T-helper 17 cell (primary cell): ENCODE measurements at places on chromosomes 7 and 10.
A peak's percentile ranks its signal among the peaks of the same experiment; 100 is the strongest.

DNA sequence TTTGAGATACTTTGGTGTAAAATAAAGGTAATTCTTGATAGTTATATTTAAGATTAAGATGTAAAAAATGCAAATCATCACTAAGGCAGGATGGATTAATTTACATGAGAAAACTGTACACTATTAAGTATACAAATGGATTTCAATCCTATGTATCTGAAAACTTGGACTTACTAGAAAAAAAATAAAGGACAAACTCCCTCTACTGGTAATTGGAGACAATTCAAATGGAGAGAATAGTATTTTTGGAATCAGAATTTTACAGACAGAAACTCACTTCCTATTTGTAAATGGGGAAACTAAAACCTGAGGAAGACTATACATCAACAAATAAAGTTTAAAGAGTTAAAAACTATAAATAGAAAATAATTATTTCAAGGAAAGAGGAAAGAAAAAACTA is 62.6 kb downstream of the CUL2 start:
- DNase-seq, result no peak

DNA sequence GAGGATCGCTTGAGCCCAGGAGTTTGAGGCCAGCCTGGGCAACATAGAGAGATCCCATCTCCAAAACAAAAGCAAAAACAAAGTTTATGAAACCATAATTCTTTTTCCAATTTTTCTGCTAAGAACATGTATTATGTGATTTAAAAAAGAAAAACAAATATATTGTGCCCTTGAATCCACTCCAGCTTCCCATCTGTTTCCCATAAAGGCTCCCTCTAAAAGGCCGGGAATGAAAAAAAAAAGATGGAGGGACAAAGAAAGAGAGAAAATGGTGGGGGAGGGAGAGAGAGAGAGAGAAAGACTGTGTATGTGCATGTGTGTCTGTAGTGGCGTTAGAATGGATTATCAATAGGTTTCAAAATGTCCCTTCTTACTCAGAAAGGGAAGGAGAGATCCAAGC is 20.5 kb upstream of the GSDME start:
- no peak for DNase-seq

- no peak for DNase-seq
Measured at GRCh38 chr7:150903606-150904005, 51.3 kb downstream of the AOC1 start.

DNA sequence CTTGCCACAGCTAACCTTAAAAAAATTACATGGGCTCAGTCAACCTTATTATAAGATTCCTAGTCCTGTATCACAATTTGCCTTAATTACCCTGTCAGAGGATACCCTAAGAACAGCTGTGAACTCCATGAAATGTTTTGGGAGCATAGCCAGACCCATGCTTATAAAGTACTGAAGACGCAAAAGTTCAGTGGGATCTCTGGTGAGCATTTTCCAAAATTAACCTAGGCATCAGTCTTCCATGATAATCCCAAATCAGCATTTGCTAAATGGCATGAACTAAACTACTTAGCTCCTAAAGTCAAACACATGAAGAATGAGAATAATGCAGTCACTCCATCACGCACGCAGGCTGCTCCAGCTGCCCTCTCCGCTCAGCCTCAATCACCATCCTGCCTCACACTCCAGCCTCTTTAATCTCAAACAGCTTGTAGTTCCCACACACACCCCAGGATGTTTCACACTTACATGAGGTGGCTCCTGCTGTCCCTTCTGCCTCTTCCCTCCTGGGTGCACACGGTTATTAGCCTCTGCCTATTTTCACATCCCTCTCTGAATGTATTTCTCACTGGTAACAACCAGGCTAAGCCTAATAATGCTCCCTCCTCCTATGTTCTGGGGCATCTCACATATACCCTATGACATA is 15.3 kb downstream of the IGF2BP3 start:
- DNase-seq, result no peak

DNA sequence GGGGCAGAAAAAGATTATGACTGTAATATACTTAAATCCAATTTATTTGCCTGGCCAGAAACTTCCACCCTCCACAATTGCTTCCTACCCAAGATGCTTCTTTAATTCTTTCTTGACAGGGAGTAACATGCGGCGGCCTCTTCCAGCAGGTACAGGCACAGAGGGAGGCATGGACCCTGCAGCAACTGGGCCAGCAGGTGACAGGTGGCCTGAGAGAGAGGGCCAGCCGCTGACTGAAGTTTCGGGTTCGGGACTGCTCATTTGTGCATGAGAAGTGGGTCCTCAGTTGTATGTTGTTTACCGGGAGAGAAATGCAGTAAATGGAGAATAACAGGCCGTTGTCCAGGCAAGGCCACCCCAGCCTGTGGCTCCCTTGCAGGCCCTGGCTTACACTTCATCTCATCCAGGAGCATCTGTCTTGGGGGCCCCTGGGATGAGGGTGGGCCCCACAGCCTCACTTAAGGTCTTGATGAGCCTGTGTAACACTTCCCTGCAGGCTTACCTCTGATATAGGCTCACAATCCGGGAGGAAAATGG is 72.5 kb downstream of the C10orf143 start:
- no peak for DNase-seq

DNA sequence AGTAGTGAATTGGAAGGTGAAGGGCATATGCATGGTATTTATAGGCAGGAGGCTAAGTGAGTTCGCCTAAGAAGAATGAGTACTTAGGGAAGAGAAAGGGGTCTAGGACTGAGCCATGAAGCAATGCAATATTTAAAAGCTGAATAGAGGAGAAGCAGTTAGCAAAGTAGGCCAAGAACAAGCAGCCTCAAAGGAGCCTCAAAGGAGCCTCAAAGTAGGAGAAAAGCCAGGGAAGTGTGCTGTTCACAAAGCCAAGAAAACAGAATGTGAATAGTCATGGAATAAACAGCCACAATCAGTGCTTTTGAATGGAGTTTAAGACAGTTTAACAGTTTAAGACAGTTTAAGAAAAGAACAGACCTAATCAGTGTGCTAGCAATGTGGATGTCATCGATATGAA is 762.0 kb downstream of the SORCS1 start:
- DNase-seq, result no peak

DNA sequence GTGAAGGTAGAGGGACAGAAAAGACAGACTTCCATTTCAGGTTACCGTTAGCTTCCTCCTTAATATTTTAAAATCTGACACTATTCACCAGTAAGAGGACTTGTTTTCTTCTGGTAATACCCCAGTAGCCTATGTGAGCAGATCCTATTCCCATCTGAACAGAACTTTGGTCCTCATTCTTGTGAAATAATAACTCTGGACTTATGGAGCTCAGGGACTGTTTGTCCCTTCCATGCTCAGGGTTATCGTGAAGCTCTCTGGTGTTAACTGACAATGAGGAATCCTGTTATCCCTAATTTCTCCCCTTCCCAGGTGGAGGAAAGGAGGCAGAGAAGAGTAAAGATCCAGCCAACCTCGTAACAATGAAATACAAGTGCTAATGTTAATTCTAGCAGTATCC is 47.0 kb upstream of the ANKRD1 start:
- DNase-seq, result no peak

DNA sequence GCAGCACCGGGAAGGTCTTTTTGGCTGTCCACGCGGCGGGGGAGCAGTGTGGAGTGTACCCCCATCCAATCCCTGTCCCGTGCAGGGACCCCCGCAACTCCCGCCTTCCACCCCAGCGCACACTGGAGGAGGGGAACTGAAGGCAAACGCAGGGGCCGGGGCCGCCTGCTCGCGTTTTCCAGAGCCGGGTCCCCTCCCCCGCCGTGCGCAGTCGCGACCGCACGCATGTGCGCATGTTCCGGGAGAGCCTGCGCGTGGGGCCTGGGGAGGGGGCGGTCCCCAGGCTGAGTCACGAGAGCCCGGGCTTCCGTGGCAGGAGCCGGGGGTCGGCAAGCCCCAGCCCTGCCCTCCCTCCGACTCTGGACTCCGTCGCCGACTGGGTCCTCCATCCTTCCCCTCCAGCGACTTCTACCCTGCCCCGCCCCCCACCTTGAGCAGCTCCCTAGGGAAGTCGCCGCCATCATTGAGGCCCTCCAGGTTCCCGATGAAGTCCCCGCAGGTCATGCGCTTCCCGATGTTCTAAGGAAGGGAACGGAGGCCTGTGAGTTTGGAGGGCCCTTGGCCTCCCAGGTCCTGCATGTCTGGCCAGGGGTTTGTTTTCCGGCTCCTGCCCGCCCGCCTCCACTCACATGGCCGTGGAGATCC is 8.0 kb downstream of the PSD start:
- DNase-seq, result peak; percentile 28
